ENCODE measurements at places on chromosomes 5 and 9. TPM values are rescaled to one million over a fixed set of nuclear protein-coding genes. Genes with fewer than 3 reads are reported as not detected.

UIMC1 gene
- 51.3 TPM for total RNA-seq

DNA sequence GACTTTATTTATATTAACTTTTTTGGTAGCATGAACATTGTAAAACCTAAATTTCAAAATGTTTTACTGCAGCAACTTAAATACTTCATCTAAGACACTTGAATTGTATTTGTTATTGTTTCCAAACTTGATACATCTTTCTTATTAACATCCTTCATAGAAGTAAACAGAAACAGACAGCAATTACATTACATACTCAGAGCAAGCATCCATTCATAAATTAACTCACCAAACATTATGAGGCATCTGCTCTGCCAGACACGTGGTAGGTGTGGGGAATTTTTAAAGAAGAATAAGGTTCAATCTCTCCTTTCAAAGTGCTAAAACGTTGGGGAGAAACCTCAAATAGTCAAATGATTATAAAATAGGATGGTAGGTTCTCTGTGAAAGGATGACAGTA lies 130.8 kb downstream of the MUSK start:
- DNase-seq, result no peak

GRCh38 chr5:169176709-169177694 lies 123.9 kb downstream of the SLIT3 start:
- DNase-seq, result no peak

PTGDS gene
- not detected for total RNA-seq

GRM6 gene
- not detected for total RNA-seq

All from Calu3 (cell line).